Effector memory CD4-positive, alpha-beta T cell (primary cell): ENCODE measurements at places on chromosomes 16 and 17.
A peak's percentile ranks its signal among the peaks of the same experiment; 100 is the strongest.

- no peak for DNase-seq
These were observed 14.7 kb downstream of the GSPT1 start for GRCh38 chr16:11901091-11901490.

DNA sequence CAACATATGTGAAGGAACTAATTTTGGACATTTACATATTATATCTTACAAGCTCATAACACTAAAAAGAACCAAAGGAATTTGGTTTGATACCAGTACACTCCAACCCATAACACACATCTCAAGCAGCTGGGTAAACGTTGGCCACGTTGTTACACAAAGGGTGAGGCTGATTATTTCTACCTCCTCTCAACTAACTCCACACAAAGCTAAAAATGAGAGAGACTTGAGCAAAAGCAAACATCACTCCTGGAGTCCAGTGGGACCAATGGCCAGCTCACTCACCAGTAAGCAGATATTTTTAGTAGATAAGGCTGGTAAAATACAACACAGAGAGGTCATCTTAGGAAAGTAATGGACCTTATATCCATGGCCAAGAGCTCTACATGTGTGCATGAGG is 207.6 kb downstream of the MRTFB start:
- DNase-seq, result no peak

GRCh38 chr17:73165616-73166404 is 1.0 kb downstream of the SSTR2 start:
- DNase-seq, result no peak

- no peak for DNase-seq
These were observed 4.3 kb downstream of the ENDOV start for GRCh38 chr17:80419255-80419654.

DNA sequence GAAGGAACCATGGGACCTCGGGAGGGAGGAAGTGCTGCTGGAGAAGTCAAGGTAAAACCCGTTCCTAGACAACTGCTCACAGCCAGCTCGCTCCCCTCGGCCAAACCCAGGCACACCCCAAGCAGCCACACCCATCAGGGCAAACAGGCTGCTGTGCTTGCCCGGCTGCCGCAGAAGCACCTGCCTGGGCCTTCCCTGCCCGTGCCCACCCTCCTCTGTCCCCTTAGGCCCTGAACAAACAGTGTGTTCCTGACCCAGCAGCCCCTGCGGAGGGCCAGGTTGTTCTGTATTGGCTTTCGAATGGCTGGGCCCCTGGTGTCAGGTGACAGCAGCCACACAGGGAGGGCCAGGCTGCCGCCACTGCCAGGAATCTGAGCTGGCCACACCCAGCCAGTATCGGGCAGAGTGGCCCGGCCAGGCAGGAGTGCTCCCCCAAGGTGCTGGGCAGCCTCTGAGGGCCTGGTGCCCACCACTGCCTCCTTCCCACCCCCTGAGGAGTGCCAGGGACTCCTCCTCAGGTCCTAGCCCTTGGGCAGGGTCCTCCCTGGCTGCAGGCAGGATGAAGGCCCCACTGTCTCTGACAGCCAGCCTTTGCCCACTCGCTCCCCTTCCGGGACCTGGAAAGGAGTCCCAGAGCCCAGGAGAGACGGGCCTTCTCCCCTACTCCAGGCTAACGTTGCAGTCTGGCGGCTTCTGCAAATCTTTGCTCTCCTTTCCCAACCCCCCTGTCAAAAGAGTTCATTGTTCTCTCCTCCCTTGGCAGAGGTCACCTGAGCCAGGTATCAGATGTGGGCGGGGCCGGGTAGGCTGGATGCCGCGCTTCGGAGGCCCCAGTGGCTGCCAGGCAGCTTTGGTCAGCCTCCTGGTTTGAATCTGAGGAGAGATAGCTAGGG is 24.0 kb downstream of the LLGL2 start:
- no peak for DNase-seq

GRCh38 chr17:64647817-64648216 is 14.3 kb downstream of the SMURF2 start:
- no peak for DNase-seq

GRCh38 chr17:50263331-50264262 is 10.7 kb upstream of the TMEM92 start:
- no peak for DNase-seq

DNA sequence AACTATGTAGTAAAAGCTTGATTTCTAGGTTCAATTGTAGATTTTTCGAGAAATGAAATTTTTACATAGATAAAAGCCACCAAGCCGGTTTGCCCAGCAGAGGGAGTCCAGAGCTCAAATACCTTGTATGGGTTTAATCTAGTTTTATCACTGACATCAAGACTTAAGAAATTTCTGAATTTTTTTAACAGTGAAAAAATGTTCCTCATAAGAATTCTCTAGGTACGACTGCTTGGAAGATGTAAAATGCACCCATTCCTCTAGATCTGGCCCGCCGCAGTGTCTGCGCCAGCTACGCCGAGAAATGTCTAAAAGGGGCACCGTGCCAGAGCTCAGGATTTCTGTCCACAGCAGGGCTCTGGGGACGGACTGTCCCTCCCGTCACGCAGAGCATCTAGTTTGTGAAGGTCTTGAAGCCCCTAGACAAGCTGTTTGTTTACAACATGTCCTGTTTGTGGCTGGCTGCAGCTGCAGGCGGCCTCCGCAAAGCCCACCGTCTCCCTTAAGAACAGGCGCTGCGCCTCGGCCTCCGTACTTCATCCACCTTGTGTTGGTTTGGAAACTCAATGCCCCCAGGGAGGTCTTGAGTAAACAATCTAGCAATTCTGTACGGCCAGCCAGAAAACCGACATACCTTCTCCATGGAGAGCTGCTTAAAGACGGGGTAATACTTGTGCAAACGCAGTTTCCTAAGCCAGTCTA is 24.8 kb downstream of the MAP1LC3B start:
- no peak for DNase-seq

- DNase-seq, result no peak
These were observed 80.5 kb downstream of the COPRS start for GRCh38 chr17:31778523-31778922.

GRCh38 chr17:12046786-12047185 is 26.1 kb downstream of the MAP2K4 start:
- DNase-seq, result no peak

DNA sequence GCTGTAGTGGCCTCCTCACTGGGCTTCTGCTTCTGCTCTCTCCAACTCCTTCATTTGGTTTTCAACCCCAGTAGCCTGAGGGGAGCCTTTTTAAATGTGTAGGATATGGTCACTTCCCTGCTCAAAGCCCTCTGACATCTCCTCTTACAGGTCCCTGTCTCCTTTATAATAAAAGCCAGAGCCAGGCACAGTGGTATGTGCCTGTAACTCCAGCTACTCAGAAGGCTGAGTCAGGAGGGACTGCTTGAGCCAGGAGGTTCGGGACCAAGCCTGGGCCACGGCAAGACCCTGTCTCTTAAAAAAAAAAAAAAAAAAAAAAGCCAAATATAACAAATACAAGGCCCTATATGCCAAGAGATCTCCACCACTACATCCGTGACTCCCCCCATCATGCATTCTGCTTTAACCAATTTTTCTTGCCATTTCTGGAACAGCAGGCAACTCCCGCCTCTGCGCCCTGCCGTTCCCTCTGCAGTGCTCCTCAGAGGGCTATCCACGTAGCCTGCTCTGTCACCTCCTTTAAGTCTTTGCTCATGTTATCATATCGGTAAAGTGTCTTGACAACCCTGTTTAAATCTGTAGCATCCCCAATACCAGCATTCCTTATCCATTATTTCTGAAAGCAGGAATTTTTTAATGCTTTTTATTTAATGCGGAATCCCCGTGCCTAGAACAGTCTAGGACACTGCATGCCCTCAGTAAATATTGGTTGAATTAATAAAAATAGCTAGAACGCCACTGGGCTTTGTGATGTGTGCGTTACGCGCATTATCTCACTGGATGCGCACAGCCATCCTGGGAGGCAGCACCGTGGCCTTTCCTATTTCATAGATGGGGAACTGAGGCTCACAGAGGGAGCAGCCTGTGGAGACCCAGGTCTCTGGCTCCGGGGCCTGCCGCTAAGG is 9.5 kb downstream of the ZNF771 start:
- no peak for DNase-seq

GRCh38 chr16:53626811-53627210 is 76.8 kb downstream of the RPGRIP1L start:
- DNase-seq, result no peak

- DNase-seq, result no peak
These were observed 650 bp downstream of the KIAA0753 start for GRCh38 chr17:6639586-6640535.

DNA sequence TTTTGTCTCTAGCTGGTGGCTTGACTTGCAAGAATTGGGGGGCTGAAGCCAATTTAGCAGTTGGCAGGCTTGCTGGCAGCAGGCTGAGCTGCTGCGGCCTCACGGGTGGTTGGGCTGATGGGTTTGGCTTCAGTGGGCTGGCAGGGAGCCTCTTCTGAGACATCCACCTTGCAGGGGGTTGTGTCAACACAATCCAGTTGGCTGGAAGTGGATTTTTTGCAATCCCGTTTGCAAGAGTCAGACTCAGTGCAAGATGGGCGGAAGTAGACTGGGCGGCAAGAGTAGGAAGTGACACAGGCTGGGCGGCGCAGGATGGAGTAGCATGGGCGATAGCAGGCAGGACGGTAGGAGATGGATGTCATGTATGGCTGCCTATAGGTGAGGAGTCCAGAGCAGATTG is 1.5 kb downstream of the KRTAP16-1 start:
- no peak for DNase-seq

DNA sequence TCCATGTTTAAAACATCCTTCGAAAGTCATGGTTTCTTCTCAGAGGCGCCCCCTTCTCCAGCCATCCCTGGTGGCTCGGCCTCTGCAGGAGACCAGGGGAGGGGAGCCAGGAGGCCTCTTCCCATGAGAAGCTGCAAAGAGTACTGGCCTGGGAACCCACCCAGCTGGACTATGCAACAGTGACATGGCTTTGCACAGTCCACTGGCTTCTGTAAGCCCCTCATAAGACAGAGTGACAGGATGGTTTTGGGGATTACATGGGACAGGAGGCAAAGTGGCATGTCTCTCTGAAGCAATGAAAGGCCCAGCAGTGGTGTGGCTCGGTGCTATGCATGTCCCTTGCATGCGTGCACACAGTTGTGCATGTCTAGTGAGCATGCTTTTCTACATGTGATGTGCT is 99.5 kb downstream of the C16orf78 start:
- DNase-seq, result no peak

- DNase-seq, result no peak
These were observed 48.1 kb downstream of the TEX2 start for GRCh38 chr17:64214950-64215349.

DNA sequence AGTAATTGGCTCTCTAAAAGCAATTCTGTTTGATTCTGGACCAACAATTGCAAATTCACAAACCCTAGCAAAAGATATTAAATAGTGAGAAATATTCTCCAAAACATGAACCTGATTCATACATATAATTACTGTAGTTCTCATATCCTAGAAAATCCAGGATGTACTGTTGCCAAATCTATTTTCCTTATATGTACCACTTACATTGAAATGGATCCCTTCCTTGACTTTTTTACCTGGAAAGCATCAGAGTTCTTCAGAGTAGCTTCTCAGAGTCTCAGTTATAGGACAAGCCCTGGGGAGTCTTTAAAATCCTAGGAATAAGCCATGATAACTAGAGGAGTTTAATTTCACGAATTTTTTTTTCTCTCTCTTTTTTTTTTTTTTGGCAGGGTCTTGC is 16.7 kb downstream of the TMEM92 start:
- DNase-seq, result no peak

GRCh38 chr16:71883849-71884638 is at the start of gene ZNF821:
ZNF821 (minus strand) TSS chr16:71884182; CDS start chr16:71879946, 4,236 bp downstream.
- DNase-seq, result peak; percentile 77

GRCh38 chr17:68540981-68541380 is 28.8 kb downstream of the PRKAR1A start:
- DNase-seq, result no peak

GRCh38 chr17:77216486-77216885 is 75.7 kb downstream of the SEC14L1 start:
- no peak for DNase-seq
